NCI-H1092 treated with DMSO at 0.1 percent for 48 hours (cell line): ENCODE measurements at places on chromosomes 6 and 20.

DNA sequence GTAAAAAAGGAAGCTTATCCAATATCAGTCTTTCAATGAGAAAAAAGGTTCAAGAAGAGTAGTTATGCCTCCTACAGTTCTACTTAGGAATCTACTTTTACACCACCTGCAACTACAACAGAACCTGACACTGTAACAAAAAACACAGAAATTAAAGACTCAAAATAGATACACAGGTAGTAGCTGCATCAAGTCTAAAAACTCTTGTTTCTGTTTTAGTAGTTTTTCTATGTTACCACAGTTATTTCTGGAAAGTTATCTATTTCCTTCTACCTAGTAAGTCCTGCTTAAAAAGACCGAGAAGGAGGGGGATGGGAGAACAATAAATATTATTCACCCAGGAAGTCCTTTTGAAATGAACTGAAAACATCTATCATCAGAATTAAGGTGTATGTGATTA is 52.5 kb downstream of the ATG5 start:
- DNase-seq = no peak

- DNase-seq = no peak
These were observed 94.4 kb downstream of the OTOR start for GRCh38 chr20:16842486-16843120.

DNA sequence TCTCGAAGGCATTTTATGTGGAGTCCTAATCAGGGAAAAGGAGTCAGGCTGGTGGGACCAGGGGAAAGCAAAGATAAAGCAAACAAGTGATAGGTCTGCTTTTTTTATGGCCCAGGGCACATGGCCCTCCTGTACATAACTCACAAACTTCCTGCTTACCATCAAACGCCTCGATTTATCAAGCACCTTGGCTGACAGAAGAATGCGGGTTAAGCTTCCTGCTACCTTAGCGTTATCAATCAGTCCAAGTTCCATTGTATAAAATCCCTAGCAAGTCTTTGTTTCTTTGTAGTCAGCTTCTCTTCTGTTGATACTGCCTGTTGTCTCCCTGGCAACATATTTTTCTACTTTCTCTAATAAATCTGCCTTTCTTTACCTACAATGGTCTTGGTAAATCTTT is 4.1 kb upstream of the TRIM27 start:
- no peak for DNase-seq

DNA sequence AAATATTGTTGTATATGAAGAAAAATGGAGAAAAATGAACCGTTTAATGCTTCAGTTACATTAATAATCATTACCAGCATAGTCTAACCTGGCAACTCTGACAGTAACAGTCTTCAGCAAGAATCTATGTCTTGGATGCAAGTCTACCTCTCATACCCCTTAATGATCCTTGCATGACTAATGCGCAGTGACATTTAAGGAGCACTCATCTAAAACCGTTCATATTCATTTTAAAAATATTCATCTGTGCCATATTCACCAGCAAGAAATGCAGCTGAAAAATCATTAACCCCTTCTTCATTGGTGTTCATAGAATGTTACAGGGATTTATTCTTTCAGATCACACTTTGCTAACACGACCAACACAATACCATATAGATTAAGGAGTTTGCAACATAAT is 227.2 kb upstream of the ASCC3 start:
- DNase-seq = no peak

DNA sequence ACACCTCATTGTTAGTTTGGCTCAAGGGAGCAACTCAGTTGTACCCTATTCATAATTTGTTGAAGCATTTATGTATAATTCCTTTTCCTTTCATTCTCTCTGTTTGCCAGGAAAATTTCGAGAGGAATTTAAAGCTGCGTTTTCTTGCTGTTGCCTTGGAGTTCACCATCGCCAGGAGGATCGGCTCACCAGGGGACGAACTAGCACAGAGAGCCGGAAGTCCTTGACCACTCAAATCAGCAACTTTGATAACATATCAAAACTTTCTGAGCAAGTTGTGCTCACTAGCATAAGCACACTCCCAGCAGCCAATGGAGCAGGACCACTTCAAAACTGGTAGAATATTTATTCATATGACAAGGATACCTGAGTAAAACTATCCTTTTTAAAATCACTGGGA is 45.2 kb upstream of the GFRAL start:
- no peak for DNase-seq

GRCh38 chr20:25022680-25023079 is 30.1 kb upstream of the APMAP start:
- no peak for DNase-seq

DNA sequence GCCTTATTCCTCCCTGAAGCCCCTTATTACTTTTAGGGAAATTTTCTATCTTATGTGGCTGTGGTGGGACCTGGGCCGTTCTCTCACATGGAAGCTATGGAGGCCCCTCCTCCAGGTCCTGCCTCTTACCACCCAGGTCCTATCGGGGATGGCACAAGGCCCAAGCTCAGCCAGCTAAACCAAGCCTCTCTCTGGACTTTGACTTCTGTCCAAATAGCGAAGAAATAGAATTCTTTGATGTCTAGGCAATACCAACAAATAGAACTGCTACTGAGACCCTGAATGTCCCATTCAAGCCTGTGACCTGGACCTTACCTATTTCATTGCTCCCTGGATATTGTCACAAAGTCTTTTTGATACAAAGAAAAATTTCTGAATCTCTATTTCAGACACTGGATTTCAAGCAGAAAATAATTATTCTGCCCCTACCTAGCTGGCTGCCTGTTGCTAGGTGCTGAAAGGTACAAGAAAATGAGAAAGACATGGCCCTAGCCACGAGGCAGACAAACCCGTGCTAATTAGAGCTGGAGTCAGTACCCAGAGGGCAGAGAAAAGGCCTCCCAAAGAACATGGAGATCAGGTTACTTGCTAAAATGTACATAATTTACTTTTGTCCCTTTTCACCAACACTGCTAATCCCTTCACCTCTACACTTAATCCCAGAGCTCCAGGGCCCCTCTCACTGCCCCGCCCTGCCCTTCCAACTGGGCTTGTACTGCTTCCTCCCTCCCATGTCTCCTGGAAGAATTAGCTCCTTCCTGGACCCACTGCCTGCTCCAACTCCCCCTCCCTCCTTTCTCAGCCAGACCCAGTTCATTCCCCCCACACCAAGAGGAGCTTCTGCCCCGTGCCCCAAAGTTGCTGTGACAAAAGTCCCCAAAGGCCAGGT is 15.5 kb upstream of the NNAT start:
- no peak for DNase-seq

- no peak for DNase-seq
These were observed 12.0 kb upstream of the PTPN1 start for GRCh38 chr20:50498071-50498776.

GRCh38 chr6:65935412-65935811 is 228.4 kb upstream of the EYS start:
- DNase-seq = no peak

- no peak for DNase-seq
These were observed 9.8 kb upstream of the DEFB123 start for GRCh38 chr20:31430568-31431115.

DNA sequence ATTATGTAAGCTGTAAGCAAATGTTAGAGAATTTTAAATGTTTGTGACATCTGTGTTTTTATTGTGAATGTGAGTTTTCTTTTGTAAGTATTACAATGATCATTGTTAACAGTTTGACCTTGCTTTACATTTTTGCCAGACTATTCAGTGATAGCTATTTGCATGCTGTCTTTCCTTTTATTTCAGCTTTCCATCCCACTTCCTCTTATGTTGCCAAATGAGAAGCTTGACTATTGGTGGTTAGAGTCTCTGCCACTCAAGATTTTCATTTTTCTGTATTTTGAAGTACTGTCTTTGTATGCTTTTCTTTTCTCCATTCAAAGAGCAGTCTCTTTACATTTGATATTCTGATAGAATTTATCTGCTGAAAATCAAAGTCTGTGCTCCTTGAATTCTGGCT is 104.1 kb downstream of the PRIM2 start:
- DNase-seq = no peak

DNA sequence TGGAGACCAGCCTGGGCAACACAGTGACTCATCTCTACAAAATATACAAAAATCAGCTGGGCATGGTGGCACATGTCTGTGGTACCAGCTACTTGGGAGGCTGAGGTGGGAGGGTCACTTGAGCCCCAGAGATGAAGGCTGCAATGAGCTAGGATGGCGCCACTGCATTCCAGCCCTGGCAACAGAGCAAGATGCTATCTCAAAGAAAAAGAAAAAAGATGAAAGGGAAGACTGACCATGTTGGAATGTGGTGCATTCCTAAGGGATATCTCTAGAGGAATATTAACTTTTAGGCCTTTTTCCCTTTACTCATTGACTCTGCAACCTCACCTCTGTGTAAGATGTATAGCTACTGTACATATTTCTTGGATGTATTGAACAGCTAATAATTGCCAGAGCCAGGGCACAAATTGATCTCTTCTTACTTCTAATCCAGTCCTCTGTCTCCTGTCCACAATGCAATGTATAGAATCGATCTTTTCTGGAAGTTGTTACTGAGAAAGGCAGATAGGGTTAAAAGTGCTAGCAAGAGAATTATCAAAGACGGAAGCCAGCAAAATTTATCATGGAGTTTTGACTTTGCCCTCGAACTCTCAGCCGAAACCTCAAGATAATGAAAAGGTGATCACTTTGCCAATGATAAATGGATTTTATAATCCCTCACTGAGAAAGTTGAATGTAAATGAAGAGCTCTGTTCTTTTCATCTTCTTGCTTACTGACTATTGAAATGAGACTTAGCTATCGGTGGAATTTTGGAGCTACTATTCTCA is 46.3 kb downstream of the GCNT2 start:
- no peak for DNase-seq

- no peak for DNase-seq
These were observed 16.7 kb downstream of the SLC17A1 start for GRCh38 chr6:25815194-25815593.

DNA sequence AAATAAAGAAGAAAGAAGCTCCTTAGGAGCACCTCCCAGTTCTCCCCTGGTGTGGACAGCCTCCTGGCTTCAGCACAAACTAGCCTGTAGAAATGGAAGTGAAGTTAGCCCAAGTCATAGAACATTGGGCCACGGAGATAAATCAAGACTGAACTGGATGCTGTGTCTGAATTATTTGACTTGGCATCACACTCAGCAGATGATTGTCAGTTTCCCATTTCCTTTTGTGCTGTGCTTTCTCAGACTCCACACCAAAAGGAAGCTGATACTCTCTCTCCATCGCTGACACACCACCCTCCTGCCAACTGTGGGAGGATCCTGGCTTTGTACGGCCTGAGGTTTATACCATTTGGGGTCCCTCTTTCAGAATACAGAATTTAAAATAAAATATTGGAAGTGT is 209.8 kb downstream of the TFAP2A start:
- peak; percentile 18 for DNase-seq
